ENCODE measurements at places on chromosomes 1 and 21.

DNA sequence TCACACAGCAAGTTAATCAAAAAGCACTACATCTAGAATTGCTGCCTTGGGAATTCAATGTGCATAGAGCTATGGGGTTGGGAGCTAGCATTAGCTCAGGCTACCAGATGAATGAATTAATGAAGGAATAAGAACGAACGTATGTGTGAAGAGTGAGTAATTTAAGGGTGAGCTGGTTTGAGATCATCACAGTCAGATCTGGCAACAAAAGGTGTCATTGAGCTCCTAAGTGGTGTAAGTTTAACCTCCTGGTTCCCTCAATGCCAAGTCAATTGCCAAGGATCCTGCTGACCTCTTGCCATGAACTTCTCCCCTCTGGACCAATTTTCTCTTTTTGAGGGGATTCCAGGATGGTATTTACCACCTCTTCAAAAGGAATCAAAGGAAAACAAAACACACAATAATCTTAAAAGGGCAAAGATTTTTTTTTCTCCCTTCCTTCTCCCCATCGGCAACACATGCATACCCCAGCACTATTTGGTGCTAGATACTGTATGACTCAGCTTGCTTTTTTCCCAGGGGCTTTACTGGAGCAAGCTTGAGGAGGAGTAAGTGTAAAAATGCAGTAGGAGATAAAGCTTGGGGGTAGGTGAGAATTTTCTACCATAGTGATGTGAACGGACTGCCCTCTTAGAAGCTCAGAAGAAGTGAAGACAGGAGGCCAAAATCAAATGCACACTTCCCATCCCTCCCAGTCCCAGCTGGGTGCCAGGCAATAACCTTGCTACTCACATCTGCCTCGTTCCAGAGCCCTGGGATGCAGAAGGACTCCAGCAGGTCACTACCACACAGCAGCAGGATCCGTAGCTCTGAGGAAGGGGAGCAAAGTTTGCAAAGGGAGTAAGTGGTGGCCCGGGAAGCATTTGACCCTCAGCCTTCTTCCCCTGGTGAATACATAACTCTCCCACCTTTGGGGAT lies 92.0 kb downstream of the LAMC2 start:
- DNase-seq = peak; percentile 68

GRCh38 chr1:206411321-206411720 lies 59.0 kb upstream of the IKBKE start:
- DNase-seq = no peak

DNA sequence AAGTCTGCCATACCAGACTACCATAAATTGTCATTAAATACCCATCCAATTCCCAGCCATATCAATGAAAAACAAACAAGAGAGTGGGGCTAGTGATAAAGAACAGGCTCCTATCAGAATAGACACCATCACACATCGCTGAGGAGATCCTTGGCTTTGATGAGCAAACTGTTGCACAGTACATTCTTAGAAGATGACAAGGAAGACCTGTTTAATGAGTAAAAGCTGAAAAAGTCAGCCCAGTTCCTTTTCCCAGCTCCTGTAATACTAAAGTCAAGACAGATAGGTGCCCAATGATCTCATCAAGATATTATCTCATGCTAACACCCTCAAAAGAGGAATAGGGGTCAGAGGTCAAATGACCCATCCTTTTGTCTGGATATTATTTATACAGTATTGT lies 164.5 kb upstream of the COA6 start:
- peak; percentile 95 for DNase-seq

DNA sequence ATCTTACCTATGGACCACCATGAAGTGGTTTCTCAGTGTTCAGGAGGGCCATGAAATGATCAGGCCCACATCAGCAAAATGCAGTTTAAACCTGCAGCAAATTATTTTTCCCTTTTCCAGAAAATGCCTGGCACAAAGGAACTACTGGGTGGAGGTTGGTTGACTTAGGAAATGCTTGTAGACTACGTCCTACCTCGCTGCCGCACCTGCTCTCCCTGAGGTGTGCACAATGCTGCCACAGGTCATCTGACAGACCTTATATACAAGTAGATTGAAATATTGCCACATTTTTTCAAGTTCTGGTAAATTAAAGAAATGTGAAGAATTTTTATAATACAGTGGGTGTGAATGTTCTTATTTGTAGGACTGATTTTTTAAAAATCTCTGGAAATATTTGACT lies 166.7 kb upstream of the PDE4B start:
- no peak for DNase-seq

- DNase-seq = no peak
These were observed 15.0 kb upstream of the CEP85 start for GRCh38 chr1:26218906-26219494.

DNA sequence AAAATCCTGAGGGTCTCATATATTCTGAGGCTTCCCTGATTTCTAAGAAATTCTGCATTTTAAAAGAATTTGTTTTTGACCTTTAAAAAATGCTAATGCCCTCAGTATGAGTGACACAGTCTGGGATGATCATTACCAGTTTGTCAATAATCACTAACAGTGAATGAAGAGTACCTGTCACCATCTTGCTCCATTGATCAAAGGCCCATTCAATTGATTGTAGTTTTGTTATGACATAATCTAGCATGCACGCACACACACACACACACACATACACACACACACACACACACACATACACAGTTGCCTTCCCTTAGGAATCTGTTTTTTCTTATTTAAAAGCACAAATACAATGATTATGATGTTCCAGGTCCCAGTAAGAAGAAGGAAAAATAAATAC lies 250.4 kb downstream of the NFIA start:
- DNase-seq = no peak

GRCh38 chr1:117613249-117613968 lies 7.6 kb downstream of the TENT5C start:
- DNase-seq = no peak

DNA sequence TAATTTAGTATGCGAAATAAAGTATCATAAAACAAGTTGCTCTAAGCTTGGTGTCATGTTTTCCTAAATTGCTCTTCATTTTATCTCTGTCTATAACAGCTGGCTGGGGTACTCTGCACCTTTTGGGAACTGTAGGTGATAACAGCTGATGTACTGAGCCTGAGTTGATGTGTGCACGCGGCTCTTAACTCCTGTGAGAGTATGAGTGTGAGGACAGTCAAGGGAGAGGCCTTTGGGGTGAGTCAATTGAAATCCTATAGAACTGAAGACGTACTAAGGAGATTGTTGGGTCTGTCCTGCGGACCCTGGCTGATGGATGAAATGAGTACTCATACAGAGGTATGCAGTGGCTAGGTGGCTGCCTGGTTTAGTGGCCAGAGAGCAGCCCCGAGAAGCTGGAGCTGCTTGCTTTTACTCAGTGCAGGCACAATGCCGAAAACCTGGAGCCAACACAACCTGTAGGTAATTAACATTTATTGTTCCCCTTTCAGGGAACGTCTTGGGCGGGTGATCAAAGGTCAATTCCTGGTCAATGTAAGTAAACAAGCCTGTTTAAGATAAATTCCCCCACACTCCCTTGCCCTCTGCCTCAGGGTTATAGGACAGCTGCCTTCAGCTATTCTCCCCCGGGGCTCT lies 188.5 kb downstream of the PRDM2 start:
- no peak for DNase-seq

DNA sequence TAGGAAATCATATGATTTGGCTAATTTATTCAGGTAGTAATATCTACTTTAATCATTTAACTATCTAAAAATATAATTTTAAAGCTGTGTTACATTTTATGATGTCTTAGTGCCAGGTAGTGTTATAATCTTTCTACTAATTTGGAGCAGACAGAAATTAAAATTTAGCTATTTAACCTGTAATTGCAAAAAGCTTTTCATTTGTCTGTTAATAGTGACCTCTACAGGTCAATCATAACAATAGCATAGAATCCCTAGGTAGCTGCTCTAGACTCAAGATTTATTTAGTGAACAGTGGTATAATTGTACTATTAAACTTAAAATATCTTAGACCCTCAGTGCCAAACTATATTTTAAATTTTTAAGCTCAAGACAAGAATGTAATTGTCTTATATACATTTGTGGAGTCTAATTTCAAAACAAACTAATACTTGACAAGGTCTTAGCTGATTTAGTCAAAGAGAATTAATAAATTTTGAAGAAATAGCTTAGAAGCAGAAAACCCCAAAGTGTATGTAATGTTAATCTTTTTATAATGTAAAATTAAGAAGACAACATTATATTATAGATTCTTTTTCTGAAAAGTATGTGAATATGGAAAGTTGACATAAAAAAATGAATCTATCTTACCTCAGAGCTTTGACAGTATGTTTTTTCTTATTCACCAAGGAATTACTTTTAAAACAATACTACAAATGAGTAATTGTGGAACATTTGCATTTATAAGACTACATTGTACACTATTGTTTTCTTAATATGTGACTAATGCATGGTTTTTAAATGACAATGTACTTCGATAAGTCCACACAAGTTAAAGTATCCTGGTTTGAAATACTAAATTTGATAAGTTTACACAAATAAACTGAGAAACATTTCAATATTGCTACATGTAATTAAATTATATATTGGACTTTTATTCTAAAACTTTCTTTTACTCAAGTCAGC lies 64.1 kb upstream of the RNPC3 start:
- no peak for DNase-seq

DNA sequence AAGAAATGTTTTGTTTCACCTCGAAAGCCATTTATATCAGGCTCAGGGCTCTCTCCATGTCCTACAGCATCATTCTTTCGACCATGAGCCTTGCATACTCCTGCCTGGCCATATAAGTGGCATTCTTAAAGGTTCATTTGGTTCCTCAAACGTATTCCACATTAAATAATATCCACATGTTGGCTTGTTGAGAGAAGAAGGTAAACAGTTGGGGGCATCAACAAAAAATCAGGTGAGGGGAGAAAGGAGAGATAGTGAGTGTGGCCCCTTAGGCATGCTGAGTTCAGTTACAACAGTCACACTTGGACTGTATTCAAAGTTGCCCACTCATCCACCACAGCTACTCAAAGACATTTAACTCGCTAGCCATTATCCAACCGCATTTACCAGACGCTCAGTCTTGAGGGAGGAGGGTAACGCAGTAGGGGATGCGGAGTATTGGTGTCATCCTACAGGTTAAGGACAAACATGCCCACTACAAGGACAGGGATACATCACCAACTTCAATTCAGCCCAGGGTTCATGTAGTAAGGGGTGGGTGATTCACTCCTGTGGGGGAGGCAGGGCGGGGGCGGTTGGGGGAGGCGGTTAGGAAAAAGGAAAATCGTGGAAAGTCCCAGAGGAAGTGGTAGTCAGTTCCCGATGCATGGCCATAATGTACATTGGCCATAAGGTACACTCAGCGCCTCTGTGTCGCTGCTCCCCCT lies 1.4 kb downstream of the ZNF697 start:
- peak; percentile 43 for DNase-seq

GRCh38 chr1:192633533-192634253 lies 2.3 kb upstream of the RGS13 start:
- DNase-seq = no peak

- peak; percentile 69 for DNase-seq
These were observed 5.3 kb upstream of the P3R3URF start for GRCh38 chr1:46181343-46182260.

DNA sequence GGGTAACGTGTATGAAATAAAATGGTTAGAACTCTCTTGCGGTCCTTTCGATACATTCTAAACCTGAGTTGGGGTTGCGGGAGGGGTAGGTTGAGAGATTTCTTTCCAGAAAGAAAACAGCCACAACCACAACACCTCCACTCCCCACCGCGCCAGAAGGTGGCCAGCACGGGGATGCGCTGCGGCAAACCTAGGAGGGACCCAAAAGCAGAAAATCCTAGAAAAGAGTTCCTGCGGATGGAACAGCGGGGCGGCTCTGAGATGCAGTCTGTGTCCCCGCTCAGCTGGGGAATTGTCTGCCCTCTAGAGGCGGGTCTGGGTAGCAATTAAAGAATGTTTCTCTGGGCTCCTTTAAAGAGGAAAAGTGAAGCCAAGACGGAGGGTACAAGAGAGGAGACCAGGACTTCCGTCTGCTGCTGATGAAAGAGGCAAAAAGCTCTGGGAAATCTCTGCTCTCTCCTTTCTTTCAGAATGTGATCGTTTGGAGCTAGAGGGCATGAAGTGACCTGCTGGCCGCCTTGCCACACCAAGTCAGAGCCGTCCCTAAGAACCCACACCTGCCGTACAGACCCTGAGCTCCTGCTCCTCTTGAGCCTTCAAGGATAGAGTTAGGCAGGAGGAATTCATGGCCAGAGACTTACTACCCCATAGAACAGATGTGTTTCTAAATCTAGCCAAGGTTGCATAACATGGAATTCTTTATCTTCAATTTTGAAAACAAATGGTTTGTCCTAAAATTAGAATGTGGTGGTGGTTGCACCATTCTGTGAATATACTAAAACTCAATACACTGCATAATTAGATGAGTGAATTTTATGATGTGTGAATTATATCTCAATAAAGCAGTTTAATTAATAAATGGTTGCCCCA lies 46.5 kb upstream of the COA6 start:
- no peak for DNase-seq

GRCh38 chr1:30052178-30052577 lies 671.2 kb downstream of the MATN1 start:
- no peak for DNase-seq

DNA sequence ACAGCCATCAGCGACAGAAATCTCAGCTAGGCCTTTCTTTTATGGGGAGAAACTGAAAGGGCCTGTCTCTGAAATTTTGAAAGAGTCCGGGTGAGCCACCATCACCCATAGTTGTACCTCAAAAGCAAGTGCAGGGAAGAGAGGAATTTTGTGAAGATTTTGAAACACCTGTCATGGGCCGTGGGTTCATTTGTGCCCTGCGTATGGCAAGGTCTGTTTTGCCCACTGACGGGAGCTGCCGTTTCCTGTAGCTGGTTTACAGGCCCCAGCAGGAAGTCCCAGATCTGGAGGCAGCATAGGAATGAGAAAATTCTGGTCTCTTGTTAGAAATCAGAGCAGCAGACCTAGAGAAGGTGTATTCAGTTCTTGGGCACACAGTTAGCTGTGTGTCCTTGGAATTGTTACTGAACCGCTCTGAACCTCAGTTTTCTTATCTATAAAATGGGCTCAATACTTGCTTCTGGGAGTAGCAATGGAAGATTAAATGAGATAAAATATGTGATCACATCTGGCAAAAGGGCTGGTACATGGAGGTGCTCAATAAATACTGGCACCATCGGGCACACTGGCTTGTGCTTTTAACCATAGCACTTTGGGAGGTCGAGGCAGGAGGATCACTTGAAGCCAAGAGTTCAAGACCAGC lies 52.5 kb downstream of the MAN1C1 start:
- DNase-seq = no peak

- no peak for DNase-seq
These were observed 1.9 kb downstream of the RGS18 start for GRCh38 chr1:192160196-192160595.

GRCh38 chr1:204975568-204976235 lies 67.3 kb upstream of the CNTN2 start:
- peak; percentile 20 for DNase-seq

- DNase-seq = no peak
These were observed 21.8 kb downstream of the PPFIA4 start for GRCh38 chr1:203048086-203048485.

Measured in foreskin keratinocyte (primary cell).